Fibroblast of skin of back (primary cell): ENCODE measurements at places on chromosomes 6 and 20.

DNA sequence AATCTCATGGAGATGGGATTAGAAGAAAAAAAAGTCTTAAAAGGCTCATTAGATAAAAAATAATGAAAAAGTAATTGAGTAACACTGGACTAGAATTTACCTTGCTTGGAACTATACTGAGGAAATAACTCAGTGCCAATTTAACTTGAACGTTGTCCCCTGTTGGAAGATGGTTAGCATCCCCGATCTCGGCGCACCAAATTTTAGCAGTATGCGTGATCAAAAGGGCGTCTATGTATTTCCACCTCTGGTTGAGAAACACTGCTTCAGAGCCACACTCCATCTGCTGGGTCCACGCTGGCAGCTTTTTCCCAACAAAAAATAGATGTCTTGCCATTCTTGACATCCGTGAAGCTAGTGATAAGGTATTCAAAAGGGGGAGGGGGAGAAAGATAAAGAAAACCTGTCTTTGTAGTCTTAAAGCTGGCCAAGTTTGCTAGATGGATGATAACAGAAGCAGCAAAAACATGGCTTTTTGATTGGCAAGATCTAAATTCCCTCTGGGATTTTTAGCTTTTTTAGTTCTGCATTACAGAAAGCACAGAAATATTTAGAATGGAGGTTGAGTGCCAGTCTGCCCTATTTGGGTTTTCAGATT is 6.4 kb downstream of the HINT3 start:
- no peak for DNase-seq

- no peak for DNase-seq
These were observed 17.4 kb upstream of the SLCO4A1 start for GRCh38 chr20:62624719-62625453.

GRCh38 chr6:104843229-104843628 is 16.5 kb downstream of the HACE1 start:
- no peak for DNase-seq

DNA sequence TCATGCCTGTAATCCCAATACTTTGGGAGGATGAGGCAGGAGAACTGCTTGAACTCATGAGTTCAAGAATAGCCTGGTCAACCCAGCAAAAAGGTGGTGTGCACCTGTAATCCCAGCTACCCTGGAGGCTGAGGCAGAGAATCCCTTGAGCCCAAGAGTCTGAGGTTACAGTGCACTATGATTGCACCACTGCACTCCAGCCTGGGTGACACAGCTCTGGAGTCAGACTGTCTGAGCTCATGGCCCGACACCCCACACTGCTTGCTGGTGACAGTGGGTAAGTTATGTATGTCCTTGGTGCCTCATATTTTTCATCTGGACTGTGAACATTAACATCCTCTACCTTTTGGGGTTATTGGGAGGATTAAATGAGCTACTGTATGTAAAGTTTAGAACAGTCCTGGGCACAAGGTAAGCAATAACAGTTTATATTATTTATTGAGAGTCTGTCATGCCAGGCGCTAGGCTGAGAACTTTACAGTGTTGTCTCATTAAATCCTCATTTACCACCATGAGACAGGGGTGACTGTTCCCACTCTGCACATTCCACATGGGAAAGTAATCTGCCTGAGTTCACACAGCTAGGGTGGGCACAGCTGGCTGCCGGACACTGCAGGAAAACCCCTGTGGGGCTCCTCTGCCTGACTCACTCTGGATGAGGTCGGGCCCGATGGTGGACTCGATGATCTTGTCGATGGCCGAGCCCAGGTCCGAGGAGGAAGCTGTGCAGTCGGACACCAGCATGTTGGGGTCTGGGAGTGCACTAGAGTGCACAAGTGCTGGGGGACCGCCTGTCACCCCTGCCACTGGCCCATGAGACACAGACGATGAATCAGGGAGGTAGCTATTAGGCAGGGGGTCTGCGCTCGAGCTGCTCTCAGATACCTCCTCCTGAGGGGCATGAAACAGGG is 2.9 kb downstream of the ZNF335 start:
- peak; percentile 53 for DNase-seq
